Lung microvascular endothelial cell (primary cell): ENCODE measurements at places on chromosomes 3 and 15.

GRCh38 chr15:55775316-55775715, 32.4 kb upstream of the PRTG start:
- DNase-seq, result no peak

- no peak for DNase-seq
These were observed 80.9 kb downstream of the TNIK start for GRCh38 chr3:171379281-171379680.

GRCh38 chr3:156246961-156247725, 126.8 kb downstream of the KCNAB1 start:
- DNase-seq, result no peak

GRCh38 chr3:159077860-159078259, 276.0 kb downstream of the MFSD1 start:
- DNase-seq, result peak; percentile 78

GRCh38 chr3:36557021-36557707, 176.9 kb downstream of the STAC start:
- DNase-seq, result no peak

- DNase-seq, result peak; percentile 43
These were observed 7.2 kb downstream of the CLCN2 start for GRCh38 chr3:184354121-184354728.

DNA sequence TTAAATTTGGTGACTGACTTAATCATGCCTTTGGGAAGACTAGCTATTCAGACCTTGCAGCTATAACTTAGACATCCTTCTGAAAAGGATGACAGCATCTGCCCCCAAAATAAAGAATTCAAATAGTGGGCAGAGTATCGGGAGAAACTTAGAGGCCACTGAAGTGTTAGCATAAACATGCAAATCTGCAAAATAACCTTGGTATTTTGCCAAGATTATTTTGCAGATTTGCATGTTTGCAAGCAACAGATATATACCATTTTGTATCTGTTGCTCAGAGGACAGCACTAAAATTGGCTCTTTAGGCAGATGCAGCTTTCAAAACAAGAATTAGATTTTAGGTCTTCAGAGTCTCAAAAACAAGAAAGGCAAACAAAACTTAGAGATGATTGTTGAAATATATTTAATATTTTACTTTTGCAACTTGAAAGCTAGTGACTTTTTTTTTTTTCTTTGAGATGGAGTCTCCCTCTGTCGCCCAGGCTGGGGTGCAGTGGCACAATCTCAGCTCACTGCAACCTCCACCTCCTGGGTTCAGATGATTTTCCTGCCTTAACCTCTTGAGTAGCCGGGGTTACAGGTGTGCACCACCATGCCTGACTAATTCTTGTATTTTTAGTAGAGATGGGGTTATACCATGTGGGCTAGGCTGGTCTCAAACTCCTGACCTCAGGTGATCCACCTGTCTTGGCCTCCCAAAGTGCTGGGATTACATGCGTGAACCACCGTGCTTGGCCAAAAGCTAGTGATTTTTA, 47.8 kb downstream of the KBTBD8 start:
- DNase-seq, result no peak
